ENCODE measurements at places on chromosomes 4 and X.

- no peak for DNase-seq
Observed at GRCh38 chrX:53458082-53458481, 23.9 kb upstream of the HSD17B10 start.

GRCh38 chr4:651884-652642, 22.0 kb downstream of the ATP5ME start:
- DNase-seq, result no peak

- DNase-seq, result peak; percentile 38
Observed at GRCh38 chr4:76373919-76374552, 46.9 kb downstream of the CCDC158 start.

- no peak for DNase-seq
Observed at GRCh38 chr4:41602113-41602512, 64.2 kb downstream of the LIMCH1 start.

DNA sequence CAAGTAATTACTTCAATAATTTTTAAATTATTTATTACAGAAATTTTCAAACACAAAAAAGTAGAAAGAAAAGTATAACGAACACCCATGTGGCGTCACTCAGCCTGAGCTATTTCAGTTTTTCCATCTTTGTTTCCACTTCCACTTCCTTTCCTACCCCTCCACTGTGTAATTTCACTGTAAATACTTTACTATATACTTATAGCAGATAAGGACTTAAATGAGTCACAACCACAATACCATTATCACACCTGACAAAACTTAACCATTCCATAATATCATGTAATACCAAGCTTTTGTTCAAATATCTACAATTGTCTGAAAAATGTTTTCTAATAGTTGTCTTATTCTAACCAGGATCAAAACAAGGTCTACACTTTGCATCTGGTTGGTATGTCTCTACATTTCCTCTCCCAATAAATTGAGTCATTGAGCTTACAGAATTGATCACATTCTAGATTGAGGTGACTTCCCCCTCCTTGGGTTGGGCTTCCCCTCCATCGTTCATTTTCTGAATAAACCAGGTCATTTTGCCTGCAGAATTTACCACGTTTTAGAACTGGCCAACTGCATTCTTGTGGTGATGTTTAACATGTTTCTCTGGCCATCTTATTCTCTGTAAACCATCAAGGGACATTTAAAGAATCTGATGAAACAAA, 48.7 kb downstream of the ATP10D start:
- no peak for DNase-seq

DNA sequence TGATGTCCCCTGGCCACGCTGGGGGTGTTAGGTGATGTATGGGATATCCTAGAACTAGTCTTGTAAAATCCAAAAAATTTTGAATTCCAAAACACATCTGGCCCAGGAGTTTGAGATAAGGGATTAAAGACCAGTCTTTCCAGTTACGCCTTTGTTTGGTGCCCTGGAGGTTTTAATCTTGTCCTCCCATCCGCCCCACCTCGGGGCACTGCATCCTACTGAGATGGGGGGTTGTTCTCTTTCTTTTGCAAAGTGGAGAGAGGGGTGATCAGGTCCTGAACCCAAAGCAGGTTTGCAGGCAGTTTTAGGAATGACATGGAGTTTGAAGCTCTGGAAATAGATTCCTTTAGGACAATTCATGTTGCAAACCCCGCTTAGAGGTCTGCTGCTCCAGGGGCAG, 1.8 kb downstream of the SUV39H1 start:
- no peak for DNase-seq

DNA sequence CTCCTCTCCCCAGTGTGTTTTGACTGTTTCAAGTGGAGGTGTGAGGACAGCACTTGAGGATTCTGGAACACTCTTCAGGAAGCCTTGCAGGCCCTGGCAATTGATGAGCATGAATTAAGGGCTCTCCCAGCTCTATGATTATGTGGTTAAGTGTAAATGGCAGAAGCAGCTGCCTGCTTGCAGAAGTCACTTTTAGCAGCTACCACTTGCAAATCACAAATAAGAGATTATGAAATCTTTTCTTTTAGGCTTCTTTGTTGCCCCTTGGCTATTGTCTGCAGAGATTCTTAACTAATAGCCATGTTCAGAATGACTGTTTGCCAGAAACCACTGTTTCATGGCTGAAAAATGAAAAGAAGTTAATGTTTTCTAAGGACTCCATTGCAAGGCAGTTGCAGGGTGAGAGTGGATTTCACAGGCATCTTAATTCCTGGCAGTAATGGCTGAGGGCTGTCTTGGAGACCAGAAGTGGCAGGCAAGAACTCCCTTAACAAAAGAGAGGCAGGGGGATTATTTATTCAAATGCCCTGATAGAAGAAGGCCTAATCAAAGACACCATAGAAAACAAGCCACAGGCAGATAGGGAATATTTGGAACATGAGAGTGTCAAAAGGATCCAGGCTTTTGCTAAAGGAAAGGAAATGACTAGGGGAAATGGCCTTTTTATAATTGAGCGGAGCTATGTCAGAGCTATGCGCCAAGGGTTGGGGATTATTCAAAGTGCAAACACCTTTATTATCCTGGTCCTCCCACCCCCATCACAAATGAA, 8.3 kb upstream of the HOPX start:
- DNase-seq, result peak; percentile 58

Measured in renal cortical epithelial cell (primary cell).